ENCODE measurements at places on chromosomes 13 and 19. TPM values are rescaled to one million over a fixed set of nuclear protein-coding genes. Genes with fewer than 3 reads are reported as not detected.

DNA sequence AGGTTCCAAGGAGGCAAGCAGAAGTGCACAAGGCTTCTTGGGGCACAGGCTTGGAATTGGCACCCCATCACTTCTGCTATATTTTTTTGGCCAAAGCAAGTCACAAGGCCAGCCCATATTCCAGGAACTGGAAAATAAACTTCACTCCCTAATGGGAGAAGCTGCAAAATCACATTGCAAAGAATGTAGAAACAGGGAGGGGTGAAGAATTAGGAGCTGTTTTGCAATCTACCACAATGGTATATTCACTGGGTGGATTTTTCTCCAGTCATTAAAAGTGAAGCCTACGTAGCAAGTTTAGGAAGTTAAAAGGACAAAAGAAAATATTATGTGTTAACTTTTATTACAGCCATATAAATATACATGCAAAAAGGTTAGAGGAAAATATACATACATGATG is 464.8 kb downstream of the COG6 start:
- no peak for DNase-seq

- no peak for DNase-seq
Measured at GRCh38 chr19:23785982-23786381, 27.3 kb upstream of the ZNF681 start.

- no peak for DNase-seq
Measured at GRCh38 chr13:101025519-101025918, 350.9 kb upstream of the TMTC4 start.

The NR1H2 gene
- total RNA-seq, result 91.0 TPM

GRCh38 chr19:12450844-12451243 is 10.0 kb upstream of the ZNF443 start:
- no peak for DNase-seq

The CD37 gene
- total RNA-seq, result 40.1 TPM

Data from aorta (tissue), 5 donors.